ENCODE measurements at places on chromosomes 3 and 15.

DNA sequence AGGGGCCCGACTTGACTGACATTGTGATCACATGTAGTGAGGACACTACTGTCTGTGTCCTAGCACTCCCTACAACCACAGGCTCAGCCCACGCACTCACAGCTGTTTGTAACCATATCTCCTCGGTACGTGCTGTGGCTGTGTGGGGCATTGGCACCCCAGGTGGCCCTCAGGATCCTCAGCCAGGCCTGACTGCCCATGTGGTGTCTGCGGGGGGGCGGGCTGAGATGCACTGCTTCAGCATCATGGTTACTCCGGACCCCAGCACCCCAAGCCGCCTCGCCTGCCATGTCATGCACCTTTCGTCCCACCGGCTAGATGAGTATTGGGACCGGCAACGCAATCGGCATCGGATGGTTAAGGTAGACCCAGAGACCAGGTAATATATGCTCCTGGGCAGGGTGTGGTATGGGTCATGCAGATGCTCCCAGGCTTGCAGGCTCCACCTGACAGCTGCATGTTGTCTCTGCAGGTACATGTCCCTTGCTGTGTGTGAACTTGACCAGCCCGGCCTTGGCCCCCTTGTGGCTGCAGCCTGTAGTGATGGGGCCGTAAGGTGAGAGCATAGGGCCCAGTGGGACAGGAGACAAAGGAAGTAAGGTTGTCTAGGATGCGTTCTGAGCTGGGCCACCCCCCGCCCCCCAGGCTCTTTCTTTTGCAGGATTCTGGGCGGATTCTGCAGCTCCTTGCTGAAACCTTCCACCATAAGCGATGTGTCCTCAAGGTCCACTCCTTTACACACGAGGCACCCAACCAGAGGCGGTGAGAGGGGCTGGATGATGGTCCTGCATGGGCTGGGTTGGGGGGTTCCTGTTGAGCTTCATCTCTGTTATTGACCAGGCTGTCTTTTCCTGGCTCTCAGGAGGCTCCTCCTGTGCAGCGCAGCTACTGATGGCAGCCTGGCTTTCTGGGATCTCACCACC, 4.4 kb downstream of the DALRD3 start:
- DNase-seq = peak; percentile 55

- DNase-seq = no peak
These were observed 60.0 kb downstream of the MLH1 start for GRCh38 chr3:37053337-37053736.

DNA sequence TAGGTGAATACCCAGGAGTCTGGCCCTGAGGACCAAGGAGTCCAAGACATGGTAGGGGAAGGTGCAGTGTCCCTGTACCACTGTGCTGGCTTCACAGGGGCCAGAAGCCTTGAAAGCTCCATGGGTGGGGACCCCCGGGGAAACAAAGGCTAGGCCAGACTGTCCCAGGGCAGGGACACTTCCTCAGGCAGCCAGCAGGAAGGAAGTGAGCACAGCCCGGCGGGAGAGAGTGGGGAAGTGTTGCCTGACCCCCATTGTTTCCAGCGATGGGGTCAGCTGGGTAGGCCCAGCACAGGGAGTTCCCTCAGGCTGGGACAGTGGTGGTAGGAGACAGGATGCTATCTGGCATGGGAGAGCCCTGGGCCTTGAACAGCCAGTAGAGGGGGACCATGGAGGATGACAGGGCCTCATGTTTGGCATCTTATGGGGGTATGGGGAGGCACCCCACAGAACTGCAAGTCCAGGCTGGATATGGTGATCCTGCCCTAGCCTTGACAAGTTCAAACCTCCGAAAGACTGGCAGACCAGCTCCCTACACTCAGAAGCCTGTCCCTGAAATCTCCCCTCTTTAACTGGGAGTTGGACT, 1.2 kb upstream of the HYAL2 start:
- no peak for DNase-seq

DNA sequence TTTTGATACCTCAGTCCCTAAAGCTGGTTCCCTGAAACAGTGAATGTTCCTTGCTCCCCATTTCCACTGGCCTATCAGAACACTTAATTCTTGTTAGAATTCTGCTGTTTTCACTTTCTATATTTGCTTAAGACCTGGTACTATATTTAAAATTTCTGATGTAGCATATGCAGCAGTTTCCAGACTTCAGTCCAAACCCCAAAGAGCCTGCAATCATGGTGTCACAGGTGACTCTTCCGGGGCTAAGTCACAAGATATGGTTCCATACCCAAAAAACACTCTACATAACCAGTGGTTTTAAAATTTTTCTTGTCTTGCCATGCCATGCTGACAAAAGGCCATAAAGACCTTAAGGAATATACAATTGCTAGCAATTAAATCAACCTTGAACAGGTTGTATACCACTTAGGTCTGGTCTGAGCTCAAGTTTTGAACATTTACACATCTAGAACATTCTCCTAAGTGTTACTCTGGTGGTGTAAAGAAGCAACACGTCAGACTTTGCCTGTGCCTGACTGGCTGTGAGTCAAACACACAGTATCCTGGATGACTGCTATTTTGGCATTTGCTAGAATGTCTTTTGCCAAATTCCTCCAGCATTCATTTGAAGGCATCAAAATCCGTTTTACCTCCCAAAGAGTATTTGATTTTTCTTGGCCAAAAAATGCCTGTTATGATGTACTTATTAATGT, 160.0 kb downstream of the FRMD5 start:
- DNase-seq = no peak

- DNase-seq = no peak
These were observed 14.2 kb upstream of the ULK3 start for GRCh38 chr15:74857082-74857655.

DNA sequence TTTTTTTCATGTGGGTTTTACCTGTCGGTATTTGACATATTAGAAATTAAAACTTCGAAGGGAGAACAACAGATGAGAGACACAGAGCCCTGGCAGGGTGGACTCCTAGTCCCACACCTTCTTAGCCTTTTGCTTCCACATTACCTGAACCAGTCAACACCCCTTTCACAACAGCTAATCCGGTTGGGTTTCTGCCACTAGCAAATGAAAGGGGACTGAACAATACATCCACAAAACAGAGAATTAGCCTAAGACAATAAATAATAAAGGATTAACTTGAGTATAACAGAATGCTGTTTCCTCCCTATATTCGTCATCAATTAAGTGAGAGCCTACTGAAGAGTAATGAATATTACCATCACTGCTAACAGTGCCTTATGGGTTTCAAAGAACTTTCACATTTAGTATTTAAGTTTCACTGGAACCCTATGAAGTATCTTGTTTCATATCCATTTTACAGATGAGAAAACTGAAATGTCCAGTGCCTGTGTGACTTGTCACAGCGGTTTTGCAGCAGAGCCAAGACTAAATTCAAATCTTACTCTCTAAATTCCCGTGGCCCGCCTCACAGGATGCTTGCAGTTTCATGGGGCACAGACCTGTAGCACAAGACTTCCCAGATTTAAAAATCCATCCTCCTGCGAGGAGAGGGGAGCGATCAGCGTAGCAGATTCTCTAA, 1.0 kb upstream of the RAB8B start:
- DNase-seq = no peak

GRCh38 chr15:73038220-73038619, 14.0 kb upstream of the NEO1 start:
- no peak for DNase-seq

DNA sequence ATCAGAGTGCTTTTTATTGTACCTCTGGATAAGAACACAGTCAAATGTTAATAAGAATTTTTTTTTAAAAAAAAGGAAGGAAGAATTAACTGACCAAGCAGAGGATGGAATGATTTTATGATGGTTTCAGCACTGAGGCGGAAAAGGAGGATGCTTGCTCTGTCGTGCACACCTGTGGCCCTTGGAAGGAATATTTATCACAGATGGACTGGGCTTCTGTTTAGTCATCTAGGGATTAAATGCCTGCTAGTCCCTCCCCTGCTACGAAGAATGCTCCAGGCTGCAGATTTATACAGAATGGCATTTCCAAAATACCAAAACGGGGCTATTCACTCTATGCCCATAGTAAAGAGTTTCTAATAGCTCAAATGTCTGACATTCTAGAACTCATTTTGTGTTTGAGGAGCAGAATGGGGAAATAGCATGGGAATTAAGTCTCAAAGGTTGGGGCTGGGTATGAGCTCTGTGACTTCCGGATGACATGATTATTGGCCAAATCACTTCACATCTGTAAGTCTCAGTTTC, 92.8 kb upstream of the BCL6 start:
- DNase-seq = no peak

- DNase-seq = no peak
These were observed 46.4 kb upstream of the SYNM start for GRCh38 chr15:99058421-99058870.

DNA sequence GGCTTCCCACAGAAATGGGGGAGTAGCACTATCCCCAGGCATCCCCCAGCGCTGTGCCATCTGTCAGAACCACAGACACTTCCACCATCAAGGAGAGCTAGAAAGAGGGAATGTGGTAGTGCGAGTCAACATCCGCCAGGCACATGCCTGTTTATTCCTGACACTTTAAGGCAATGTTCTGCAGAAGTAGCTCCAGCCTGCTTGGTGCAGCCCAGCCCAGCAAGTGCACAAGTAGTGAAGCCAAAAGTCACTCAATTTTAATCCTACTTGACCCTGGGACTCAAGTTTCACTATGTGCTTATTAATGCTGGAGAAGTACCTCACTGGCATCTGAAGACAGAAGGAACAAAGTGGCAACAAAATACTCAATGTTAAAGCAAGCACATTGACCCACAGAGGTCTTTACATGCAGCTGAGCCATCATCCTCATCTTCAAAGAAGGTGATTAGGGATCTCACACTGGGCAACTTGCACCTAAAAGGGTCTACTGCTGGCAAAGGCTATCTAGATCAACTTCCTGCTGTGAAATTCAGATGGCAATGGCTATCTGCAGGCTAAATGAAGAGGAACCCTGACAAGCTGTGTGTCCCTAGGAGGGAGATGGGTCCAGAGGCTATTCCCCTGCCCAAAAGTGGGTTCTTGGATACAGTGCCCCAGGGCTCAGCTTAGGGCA, 61.4 kb upstream of the CLDN18 start:
- DNase-seq = no peak

GRCh38 chr3:38645076-38645475, 4.4 kb downstream of the SCN5A start:
- no peak for DNase-seq

DNA sequence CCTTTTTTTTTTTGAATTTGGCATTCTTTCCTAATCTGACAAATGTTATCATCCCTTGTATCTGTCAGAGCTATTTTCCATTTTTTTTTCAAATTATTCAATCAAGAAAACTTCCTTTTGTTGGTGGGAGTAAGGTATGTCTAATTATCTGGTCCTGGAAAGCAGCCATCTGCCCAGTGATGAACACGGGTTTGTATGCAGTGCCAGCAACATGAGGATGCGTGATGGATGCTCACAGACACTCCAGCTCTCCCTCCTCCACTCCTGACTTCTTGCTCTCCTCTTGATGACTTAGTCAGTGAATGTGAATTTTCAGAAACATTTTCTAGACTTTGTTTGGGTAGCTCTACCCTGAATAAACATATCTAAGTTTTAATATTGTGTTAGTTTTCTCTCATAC, 79.2 kb downstream of the IL1RAP start:
- DNase-seq = no peak

- no peak for DNase-seq
These were observed 234.1 kb downstream of the RORA start for GRCh38 chr15:60994963-60995475.
